Effector CD4-positive, alpha-beta T cell (primary cell): ENCODE measurements at places on chromosomes 12 and 14.

- DNase-seq = no peak
Observed at GRCh38 chr14:68955164-68955850, 23.8 kb downstream of the ACTN1 start.

- no peak for DNase-seq
Observed at GRCh38 chr12:14452336-14452735, 86.9 kb downstream of the ATF7IP start.

DNA sequence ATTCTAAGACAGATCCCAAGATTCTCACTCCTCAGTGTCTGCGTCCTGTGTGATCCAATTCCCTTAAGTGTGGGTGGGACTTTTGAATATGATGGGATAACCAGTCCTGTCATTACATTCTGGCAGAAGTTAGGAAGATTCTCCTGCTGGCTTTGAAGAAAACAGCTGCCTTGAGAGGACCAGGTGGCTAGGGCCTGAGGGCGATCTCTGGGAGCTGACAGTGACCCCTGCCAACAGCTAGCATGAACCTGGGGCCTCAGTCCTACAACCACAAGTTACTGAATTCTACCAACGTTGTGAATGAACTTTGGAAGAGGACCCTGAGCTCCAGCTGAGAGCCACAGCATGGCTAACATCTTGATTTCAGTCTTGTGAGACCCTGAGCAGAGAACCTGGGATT lies 44.3 kb upstream of the HMGA2 start:
- no peak for DNase-seq

GRCh38 chr12:103326190-103326589 lies 169.6 kb downstream of the C12orf42 start:
- DNase-seq = no peak

DNA sequence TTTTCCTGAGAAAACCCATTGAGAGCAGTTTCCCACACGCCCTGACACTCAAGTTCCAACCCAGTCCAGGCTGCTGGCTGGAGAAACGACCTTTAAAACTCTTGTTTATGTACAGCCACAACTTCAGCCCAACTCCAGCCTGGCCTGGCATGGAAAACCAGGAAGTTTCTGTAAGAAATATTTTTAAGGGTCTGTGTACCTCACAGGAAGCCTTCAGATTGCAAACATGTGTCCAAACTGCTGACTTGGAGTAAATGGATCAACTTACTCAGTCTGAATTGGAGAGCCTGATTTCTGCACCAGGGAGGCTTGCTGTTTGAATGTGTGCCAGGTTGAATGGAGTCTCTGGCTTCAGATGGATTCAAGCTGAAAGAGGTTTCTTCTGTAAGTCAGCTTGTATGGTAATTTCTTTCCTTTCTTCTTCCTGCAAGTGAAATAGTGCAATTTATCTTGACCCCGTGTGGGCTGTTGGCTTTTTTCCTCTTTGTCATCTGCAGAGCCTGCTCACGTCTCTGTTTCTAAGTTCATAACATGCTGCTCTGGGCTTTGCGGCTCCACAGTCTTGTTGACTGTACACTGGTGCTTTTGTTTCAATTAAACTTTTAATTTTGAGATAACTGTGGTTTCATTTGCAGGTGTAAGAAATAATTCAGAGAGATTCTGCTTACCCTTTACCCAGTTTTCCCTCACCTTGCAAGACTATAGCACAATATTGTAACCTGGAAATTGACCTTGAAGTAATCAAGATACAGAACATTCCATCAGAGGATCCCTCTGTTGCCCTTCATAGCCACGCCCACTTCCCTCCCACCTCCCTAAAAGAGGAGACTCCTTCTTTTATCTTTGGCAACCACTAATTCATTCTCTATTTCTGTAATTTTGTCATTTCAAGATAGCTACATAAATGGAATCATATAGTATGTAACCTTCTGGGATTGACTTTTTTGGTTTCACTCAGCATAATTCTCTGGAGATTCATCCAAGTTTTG lies 109.7 kb upstream of the PRMT8 start:
- no peak for DNase-seq

DNA sequence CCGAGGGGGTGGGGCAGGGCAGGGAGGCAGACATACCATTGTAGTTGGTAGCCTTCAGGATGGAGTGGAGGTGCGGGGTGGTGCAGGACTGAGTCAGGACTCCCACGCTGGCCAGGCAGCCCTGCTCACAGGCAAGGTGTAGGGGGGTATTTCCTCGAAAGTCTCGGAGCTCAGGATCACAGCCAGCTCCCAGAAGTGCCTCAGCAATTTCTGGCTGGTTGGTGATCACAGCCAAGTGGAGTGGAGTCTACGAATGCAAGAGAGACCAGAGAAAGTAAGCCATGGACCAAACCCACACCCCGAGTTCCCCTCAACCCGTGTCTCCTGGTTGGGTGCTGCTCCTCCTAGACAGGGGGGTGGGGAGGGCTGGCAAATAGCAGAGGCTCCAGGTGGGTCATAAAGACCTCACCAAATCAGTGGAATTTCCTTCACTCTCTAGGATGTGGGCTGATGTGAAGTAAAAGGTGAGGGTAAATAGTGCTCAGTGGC lies 1.4 kb downstream of the NFKBIA start:
- peak; percentile 25 for DNase-seq

DNA sequence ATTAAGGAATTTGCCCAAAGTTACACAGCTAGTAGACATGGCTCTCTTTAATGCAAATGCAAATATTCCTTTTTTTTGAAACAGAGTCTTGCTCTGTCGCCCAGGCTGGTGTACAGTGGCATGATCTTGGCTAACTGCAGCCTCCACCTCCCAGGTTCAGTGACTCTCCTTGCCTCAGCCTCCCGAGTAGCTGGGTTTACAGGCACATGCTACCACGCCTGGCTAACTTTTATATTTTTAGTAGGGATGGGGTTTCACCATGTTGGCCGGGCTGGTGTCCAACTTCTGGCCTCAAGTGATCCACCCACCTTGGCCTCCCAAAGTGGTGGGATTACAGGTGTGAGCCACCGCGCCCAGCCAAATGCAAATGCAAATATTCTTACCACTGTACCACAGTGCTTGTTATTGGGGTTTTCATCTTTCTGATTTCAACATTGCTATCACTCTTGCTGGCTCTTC lies 24.5 kb upstream of the HIGD1C start:
- no peak for DNase-seq

GRCh38 chr12:43315961-43316360 lies 236.0 kb downstream of the ADAMTS20 start:
- no peak for DNase-seq

DNA sequence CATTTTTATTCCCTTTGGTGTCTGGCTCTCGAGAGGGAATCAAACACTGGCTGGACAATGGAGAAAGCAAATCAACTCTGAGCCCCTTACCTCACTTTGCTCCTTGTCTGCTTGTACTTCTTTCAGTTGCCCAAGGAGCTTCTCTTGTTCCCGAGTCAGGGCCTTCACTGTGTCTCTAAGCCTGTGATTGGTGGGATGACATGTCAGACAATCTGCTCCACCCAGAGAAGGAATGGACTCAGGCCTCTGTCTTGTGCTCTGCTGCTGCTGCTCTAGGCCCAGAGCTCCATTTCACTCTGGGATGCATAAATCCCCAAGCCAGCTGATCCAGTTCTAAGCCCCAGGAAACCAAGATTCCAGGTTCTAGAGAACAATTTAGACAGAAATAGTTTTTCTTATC lies 7.6 kb downstream of the CALCOCO1 start:
- DNase-seq = no peak

DNA sequence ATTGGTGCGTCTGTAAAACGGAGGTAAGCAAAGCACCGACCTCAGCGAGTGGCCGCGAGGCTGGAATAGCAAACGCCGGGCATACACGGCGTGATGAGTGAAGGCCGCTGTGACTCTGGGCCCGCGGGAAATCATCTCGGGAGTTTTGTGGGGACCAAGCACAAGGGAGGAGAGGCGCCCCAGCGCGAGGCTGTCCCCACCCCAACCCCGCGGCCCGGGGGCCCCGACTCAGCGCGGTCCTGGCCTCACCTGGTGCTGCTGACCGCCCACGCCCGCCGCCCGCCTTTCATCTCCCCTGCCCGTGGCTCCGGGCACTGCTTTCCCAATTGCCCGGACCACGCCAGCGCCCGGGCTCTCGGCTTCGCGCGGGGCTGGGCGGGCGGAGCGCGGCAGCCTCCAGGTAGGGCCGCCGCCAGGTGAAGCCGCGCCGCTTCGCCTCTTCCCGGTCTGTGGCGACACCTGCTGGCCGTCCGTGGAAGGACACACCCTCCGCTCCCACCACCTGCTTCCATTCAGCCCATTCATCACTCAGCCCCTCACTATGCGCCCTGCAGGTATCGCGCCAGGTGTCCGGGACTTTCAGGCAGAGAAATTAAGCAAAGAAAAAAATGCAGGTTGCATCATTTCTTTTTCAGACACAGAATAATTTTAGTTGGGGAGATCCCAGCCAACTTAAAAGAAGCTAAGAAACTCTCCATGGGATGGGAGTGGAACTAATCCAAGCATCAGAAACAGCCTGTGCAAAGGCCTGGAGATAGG lies 360.4 kb downstream of the MED13L start:
- DNase-seq = peak; percentile 65

GRCh38 chr14:54774824-54775223 lies 127.8 kb downstream of the GCH1 start:
- no peak for DNase-seq

- DNase-seq = no peak
Observed at GRCh38 chr12:122964439-122965257, 1.6 kb downstream of the ABCB9 start.

DNA sequence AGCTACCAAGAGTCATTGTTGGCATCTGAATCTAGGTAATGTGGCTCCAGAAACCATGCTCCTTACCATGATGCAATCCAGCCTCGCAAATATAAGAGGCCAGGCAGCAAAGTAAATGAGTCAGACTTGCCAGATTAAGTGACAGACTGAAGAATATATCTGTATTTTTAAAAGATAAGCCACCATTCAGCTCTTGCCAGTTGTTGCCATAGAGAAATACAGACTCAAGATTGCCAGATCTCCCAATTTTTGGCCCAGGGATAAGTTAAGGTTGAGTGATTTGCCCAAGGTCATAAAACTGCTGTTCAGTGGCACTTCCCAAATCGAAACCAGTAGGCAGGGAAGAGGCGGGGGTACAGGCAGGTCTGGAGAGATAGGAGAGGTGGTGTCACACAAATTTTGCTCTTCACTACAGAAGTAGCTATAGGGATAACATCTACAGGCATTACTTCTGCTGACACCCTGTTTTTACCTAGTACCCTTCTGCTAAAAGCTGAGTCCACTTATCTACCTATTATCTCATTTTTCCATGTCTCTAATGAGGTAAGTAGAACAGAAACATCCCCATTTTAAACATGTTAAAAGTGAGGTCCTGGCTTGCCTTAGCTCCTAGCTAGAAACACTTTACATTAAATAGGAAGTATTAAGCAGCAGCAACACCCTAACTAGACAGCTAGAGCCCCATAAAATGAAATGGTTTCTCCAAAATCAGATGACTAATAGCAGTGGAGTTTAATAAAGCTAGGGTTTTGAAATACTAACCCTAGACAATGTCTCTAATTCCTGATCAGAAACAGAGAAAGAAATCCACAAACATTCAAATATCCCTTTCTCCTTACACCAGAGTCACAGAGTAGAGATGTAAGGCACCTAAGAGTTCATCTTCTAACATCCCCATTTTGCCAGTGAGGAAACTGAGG lies 19.5 kb downstream of the DCAF5 start:
- no peak for DNase-seq

GRCh38 chr12:28443337-28443736 lies 253.1 kb downstream of the CCDC91 start:
- DNase-seq = no peak

- DNase-seq = no peak
Observed at GRCh38 chr12:8823565-8824300, 1.3 kb downstream of the A2ML1 start.

DNA sequence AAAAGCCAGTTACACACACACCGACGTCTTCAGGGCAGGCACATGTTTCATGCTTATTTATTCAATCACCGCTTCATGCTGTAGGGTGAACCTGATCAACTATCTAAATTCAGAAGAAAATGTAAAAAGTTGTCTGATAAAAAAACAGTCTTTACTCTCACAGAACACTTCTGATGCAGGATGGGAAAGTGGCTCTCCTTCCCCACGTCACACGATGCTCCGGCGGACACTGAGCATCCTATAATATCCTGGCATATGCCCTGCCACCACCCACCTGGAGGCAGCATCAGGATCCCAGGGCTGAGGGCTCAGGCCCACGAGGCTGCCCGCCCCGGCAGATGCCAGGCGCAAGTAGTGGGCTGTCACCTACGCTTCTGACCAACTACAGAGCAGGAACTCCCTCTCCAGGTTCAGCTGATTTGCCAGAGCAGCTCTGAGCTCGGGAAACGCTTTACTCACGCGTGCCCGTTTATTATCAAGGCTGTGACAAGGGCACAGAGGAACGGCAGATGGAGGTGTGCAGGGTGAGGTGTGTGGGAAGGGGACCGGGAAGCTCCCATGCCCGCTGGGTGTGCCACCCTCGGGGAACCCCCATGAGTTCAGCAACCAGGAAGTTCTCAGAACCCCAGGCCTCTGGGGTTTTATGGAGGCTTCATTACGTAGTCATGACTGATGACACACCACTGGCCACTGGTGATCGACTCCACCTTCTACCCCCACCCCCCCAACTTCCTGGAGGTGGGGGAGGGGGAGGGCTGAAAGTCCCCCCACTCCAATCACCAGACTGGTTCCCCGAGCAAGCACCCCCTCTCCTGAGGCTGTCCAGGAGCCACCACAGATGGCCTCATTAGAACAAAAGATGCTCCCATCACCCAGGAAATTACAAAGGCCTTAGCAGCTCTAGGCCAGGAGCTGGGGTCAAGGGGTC lies 32.1 kb downstream of the SLC15A4 start:
- DNase-seq = no peak

DNA sequence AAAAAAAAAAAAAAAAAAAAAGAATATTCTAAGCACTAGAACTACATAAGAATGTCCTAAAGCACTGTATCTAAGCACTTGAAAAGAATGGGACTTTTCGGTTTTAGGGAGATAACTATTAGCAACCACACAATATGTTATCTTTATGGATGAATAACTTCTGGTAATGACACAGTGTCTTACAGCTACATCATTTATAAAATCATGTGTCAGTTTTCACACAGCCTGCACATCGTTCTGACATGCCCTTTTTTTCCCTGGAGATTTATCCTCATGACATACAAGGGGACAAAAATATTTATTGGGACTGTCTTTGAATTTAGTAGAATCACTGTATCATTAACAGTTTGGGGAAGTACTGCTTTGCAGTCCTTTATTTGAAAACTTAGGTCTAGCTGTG lies 17.3 kb downstream of the TMEM19 start:
- no peak for DNase-seq

- DNase-seq = no peak
Observed at GRCh38 chr14:21686468-21686867, 12.8 kb upstream of the OR4E1 start.

- DNase-seq = no peak
Observed at GRCh38 chr12:49294804-49295081, 204 bp upstream of the PRPH start.

DNA sequence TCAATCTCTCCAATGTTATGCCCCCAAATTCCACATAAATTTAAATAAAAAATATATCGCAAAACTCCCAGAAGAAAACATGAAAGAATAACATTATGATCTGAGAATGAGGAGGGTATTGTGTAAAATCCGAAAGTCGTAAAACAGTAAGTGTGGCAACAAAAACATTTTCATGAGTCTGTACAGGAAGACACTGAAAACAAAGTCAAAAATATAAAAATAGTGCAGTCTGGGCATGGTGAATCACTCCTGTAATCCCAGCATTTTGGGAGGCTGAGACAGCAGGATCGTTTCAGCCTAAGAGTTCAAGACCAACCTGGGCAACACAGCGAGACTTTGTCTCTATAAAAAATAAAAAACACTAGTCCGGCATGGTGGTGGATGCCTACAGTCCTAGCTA lies 57.1 kb downstream of the SPTLC2 start:
- no peak for DNase-seq

GRCh38 chr12:12979731-12980259 lies 20.3 kb downstream of the HEBP1 start:
- DNase-seq = no peak

- no peak for DNase-seq
Observed at GRCh38 chr12:2183556-2184541, 131.1 kb downstream of the CACNA1C start.
